ENCODE measurements at places on chromosomes 6 and 20. TPM values are rescaled to one million over a fixed set of nuclear protein-coding genes. Genes with fewer than 3 reads are reported as not detected.

GRCh38 chr20:38110525-38111178, 54.4 kb downstream of the TGM2 start:
- DNase-seq: no peak

Gene GGTLC1
- total RNA-seq: not detected

Gene LIME1
- 59.0 TPM for total RNA-seq

DNA sequence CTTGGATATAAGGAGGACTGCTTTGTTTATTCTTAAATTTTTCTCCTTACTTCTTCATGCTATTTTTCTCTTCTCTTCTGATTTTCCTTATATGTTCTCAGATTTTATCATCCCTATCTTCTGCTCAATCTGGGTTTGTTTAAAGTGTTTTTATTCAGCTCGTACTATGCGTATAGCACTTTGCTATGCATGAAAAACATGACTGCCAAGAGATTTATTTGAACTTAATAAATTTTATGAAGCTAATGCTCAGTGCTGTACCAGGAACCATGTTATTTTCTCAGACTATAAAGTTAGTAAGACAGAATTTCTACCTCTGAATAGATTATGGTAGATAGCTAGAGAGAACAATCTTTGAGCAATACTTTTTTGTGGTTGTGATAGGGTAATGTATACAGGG, 305.9 kb downstream of the LAMA2 start:
- no peak for DNase-seq

GRCh38 chr6:50935442-50935841, 116.8 kb downstream of the TFAP2B start:
- no peak for DNase-seq

Gene TGM2
- 27.0 TPM for total RNA-seq

Gene OR2H1
- total RNA-seq: not detected

Gene AMD1
- total RNA-seq: 114 TPM

- DNase-seq: no peak
Observed at GRCh38 chr6:52620906-52621190, 44.0 kb upstream of the TRAM2 start.
